Stimulated activated CD8-positive, alpha-beta memory T cell treated with anti-CD3 and anti-CD28 coated beads, Interleukin-15, amount 100 ng/mL, for 48 hours (primary cell): ENCODE measurements at places on chromosomes 4 and X.

DNA sequence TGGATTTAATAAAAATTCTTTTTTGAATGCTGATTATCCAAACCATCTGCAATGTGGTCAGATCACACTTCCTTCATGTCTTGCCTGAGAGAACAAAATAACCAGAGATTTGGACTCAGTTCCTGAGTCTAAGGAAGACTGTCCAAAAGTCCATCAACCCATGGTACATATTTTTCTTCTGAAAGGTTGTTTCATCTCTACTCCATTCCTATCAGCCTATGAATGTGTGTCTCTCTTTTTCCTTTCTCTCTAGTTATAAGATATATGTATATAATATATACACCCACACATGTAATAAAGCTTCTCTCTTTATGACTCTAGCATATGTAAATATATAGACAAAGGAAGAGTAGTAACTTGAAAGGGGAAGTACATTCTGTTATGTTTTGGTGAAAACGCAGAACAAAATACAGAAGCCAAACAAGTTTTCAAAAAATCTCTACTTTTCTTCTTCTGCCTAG is 226.9 kb downstream of the ARHGAP24 start:
- DNase-seq, result no peak

DNA sequence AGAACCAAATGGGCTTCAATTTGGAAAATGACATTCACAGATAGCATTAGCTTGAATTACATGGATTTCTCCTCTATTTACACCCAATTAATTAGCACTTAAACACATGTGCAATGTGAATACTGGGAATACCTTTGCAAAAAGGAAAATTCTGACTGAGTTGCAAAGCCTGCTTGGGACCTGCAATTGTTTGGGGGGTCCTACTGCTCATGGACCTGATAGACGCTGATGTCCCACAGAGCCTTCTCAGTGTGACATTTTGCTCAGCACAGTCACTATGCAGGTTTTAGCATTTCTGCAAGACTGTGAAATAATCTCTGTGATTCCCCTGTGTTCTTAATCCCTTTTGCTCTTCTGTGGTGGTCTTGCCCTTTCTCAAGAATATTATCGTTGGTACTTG is 101.2 kb upstream of the PGRMC2 start:
- DNase-seq, result no peak

DNA sequence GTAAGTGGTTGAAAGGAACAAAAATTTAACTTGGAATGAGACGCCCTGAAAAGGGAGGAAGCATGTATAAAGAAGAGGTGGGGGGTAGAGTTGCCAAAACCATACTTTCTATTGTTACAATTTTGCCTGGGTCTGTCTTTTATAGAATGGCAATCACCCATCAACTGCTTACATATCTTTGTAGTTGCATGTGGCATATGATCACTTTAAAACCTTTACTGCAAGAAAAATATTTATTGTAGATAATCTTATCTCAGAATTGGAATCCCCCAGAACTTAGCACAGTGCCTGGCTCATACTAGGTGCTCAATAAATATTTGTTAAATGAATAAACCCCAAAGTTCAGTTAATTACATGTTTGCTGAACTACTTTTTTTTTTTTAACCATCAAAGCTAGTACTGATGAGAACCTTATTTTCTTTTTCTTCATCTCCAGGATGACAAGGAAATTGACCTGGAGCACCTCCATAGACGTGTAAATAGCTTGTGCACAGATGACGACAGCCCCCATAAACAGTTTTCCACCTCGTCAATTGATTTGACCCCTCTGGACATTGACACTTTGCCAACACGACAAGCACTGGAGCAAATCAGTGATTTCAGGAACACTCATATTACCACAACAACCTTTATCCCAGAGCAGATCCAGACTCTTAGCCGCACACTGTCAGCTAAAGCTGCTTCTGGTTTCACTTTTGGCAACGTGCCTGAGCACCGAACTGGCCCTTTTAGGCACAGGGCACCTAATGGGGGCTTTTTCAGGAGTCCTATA is 56.7 kb upstream of the ATOH1 start:
- no peak for DNase-seq

- DNase-seq, result no peak
Observed at GRCh38 chr4:118326585-118326984, 26.2 kb downstream of the PRSS12 start.

DNA sequence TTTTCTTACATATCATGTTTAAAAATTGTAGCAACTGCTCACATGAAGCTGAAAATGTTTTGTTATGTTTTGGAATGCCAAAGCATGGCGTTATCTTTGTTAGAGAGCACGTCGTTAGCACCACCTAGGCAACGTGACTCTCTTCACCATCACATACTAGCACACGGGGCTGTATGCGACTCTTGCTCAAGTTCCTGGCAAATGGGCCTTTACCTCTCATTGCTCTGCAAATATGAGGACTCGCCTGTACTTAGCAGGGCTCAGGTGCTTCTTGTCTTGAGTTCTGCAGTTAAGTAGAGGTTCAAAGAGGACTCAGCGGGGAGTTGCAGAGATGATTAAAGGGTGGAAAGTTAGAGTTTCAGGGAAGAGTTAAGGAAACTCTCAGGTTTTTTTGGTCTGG is 59.4 kb downstream of the CLCN4 start:
- DNase-seq, result no peak

GRCh38 chr4:78297116-78297800 is 240.1 kb downstream of the FRAS1 start:
- DNase-seq, result no peak

GRCh38 chr4:109914322-109914721 is 1.6 kb downstream of the EGF start:
- DNase-seq, result no peak

GRCh38 chr4:120105472-120105871 is 38.8 kb upstream of the MAD2L1 start:
- no peak for DNase-seq

GRCh38 chr4:48490012-48490679 is at the start of gene ZAR1:
TSS of gene ZAR1 (plus strand) at chr4:48490252. CDS start at chr4:48490292, 40 bp downstream.
- DNase-seq, result no peak

DNA sequence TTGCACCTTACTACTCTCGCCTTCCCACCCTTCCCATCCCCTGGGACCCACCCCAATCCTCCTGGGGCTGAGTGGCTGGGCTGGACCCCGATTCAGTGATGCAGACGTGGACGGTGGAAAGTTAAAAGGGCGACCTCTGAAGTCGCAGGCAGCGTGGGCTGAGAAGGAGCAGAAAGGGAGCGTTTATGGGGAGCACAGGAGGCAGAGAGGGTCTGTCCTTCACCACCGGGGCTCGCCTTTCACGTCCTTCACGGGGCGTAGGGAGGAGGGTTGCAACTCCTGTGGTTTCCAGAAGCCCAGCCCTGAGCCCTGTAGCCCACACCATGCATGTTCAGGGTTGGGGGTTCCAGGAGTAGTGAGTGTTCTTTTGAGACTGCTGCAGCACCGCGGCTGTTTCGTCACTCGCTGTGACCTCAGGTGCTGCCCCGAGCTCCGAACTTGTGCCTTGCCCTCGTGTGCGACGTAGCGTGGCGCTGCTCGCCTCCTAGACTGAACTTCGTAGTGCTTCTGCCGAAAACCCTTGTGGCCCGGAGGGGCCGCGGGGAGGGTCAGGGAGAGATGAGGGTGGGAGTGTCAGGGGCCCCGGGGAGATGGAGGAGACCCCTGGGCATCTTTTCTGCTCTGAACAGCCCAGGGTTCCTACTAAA is 1.6 kb downstream of the NHS start:
- DNase-seq, result no peak

DNA sequence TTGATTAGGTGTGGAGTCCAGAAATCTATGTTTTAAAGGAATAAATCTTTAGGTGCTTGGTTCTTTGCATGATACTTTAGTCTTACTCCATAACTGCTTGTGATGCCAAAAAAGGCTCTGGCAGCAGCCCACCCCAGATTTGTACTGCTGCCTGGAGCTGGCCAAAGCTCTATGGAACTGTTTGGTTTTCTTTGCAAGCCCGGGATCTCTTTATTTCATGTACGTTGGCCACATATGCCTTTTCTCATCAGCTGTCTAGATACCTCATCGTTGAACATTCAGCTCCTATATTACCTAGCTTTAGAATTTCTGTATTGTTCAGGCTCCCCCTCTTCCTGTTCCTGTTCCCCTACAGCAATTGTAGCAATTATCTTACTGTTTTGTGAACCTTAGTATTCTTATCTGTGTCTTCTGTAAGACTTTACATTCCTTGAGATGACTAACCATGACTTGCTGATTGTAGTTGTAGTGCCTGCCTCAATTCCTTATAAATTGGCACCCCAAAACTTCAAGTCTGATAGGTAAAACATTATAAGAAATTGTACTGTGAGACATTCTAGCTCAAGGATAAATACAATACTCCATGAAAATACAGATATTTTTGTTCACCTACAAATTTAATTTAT is 199.4 kb upstream of the GPRIN3 start:
- no peak for DNase-seq

DNA sequence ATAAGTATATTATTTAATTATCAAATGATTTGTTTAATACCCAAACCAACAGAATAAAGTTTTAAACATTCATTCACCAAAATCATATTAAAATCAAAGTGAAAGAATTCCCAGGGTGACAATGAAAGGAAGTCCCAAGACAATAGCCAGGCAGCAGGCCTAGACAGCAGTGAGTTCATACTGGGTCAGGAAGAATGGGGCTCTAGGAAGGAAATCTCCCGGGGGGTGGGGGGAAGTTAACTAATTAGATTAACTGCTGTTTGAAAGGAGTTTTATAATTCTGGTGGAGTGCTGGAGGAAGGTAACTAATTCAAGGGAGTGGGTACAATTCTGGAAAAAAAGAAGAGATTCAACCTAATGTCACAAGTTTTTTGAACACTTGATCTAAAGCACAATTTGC is 104.1 kb downstream of the ZAR1 start:
- DNase-seq, result no peak

GRCh38 chr4:116913451-116913850 is 171.9 kb downstream of the TRAM1L1 start:
- no peak for DNase-seq

- no peak for DNase-seq
Observed at GRCh38 chr4:85527815-85528214, 52.9 kb downstream of the ARHGAP24 start.

- no peak for DNase-seq
Observed at GRCh38 chr4:140223056-140223810, 69.2 kb upstream of the MAML3 start.

DNA sequence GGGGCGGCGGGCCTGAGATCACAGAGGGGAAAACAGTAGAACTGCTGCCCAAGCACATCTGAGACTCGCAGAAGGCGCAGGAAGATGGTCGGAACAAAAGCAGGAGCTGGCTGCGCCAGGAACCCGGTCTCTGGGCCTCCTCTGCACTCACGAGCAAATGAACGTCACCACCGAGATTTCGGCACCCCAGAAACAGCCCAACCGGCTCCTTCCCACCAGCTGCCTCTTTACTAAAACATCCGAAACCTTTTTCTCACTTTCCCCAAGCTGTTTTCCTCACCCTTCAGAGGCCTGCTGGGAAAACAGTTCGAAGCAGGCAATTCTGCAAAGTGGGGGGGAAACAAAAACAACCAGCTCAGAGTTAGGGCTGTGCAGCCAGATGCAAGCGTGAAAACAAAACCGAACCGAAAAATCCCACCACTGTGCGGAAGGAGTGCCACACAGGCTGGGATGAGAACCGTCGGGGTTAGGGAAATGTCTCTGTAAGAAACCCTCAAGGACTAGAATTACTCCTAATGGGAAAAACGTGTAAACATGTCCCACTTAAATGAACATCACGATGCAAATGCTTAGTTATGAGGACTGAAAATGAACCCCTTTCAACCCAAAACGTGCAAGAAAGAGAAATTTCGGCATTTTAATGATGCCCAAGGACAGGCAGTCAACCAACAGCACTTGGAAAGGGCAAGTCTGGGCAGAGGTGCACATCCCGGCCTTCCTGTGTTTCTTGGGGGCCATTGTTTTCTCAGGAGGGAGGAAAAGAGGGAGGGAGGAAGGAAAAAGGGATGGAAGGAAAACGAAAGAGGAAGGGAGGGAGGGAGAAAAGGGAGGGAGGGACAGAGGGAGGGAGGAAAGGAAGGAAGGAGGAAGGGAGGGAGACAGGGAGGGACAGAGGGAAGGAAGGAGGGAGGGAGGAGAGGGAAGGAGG is 15.8 kb downstream of the DHRSX start:
- no peak for DNase-seq

DNA sequence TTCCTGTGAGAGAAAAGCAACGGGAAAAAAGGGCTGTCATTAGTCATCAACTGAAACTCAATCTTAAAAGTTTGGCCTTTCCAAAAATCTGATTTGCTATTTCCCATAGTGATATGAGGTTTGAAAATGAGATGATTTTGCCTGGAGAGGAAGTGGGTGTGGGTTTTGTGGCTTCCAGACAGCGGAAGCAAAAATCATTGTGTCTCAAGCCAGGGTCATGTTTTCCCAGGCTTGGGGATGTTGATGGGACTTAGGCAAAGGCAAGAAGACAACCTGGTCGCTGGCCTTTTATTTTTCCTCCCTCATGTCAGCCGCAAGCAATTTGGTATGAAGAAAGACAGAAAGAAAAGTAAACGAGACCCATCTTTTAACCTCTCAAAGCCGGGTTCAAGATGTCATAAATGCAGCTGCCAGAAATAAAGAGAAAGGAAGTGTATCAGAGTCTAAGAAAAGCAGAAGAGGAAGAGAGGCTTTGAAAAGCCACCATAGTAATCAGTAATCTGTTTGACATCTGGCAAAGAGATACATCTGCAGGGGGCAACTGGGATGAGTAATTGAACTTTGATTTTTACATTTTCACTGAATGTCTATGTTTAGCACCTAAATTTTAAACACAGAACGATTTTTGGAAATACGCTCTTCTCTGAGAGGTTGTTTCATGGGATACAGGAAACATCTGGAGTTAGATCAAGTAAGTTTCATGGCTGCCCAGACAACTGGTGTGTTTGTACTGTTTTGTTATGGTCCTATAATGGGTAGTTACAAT is 521.6 kb upstream of the SLIT2 start:
- no peak for DNase-seq

DNA sequence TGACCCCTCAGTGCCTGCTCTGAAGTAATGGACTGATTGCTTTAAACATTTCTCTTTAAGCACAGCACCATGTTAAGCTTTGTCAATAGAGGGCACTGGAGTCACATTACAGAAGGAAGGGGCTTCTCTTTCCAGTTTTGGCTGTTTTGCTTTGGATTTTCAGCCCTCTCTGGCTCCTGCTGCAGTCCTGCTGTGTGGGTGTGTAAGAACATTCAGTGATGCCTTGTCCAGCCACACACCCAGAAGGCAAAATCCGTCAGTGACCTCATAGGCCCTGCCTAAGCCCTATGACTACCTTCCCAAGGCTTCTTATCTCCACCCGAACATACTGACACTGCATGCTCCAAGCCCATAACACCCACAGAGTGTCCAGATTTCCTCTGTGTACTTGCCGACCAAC is 215.3 kb upstream of the CTSO start:
- DNase-seq, result no peak

- no peak for DNase-seq
Observed at GRCh38 chr4:134747108-134747805, 545.7 kb upstream of the PABPC4L start.

GRCh38 chrX:24760363-24761000 is 66.8 kb downstream of the POLA1 start:
- no peak for DNase-seq

- DNase-seq, result no peak
Observed at GRCh38 chrX:115408771-115409400, 119.4 kb downstream of the LUZP4 start.
